ENCODE measurements at places on chromosomes 3 and 15.

GRCh38 chr3:123768480-123769355, 115.4 kb downstream of the MYLK start:
- no peak for DNase-seq

GRCh38 chr3:30399394-30400181, 206.8 kb upstream of the TGFBR2 start:
- no peak for DNase-seq

GRCh38 chr3:194439881-194440550, 41.0 kb upstream of the GP5 start:
- no peak for DNase-seq

DNA sequence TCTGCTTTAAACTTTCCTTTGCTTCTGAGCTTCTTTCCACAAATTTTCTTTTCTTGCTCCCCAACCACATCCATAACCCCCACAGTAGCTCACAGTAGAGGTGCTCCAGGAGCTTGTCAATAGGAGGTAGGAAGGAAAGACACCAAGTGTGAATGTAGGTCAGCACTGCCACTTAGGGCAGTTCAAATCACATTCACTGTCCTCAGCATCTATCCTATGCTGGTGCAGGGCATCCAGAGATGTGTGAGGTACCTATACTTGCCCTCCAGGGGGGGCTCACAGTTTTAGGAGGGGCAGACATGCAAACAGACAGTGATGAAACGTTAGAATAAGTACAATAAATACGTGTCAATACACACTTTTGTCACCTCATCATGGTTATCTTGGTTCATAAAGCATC, 1.5 kb upstream of the SPSB4 start:
- no peak for DNase-seq

DNA sequence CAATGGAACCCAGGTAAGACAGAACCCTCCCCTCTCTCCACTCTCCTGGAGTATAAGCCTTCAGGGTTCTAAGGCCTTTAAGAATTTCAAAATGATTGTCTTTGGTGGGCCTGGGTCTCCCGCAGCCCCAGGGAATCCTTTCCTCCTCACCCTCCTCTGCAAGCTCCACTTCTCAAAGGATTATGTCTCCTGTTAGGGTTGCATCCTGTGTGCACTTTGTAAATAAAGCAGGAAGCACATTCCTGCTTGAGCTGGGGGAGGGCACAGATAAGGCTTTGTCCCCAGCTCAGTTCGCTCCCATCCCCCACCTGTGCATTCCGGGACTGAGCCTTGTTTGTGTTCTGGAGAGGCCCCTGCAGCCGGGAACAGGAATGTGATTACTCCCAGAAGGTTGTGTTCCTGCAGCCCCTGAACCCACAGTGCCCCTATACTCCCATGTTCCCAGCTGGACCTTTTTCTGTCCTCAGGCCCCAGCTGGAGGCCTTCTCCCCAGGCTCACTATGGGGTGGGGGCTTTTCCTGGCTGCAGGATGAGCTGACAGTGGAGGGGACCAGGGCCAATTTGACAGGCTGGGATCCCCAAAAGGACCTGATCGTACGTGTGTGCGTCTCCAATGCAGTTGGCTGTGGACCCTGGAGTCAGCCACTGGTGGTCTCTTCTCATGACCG, 9.5 kb downstream of the TYRO3 start:
- no peak for DNase-seq

DNA sequence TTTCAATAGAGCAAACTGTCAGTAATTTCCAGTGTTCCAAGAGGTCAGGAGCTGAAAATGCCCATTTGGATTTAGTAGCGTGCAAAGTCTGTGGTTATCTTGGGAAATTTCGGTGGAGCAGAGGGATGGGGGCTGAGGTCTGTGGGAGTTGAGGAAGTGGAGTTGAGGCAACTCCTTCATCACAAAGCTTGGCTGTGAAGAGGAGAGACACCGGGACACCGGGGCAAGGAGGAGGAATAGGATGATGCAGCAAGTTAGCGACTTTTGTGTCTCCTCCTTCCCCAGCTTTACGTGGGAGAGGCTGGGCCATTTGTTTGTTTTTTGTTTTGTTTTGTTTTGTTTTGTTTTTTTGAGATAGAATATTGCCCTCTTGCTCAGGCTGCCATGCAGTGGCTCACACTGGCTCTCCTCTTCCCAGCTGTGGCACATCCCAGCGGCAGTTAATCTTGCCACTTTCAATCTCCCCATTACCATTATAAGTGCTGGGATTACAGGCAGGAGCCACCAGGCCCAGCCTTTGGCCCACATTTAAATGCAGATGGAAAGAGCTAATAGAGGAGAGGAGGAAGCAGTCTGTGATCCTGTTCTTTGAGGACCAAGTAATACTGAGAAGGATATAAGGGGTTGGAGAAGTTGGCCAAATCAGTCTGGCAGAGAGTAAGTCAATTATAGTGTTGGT, 47.1 kb downstream of the CRTC3 start:
- no peak for DNase-seq

DNA sequence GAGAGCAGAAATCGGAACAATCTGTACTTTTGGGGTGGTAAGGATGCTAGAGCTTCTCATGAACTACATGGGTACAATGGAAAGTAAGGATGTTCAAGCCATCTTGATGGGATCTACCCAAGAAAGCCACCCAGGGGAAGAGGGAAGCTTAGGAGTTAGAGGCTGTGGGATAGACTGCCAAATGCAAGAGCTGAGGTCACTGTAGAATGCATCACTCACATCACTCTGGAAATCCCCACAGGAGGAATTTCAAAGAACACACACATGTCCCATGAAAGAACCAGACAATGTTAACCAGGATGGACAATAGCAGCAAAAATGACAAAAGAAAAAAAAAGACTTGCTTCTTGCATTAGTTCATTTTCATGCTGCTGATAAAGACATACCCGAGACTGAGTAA, 32.8 kb upstream of the UBE2E2 start:
- no peak for DNase-seq

DNA sequence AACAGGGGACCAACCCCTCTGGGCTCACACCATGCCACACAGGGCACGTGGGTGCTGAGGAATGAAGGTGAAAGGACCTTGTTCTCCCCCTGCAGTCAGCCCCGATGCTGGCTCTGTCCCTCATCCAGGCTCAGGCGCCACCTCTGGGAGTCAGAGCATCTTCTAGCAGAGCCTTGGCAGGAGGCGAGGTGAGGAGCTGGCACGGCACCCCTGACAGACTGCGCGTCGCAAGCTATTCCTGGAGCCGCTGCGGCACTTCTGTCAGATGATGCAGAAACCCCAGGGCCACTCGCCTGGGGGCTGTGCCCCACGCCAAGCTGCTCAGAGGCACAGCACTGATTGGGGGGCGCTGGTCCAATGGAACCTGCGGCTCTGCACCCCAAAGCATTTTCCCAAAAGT, 62.0 kb downstream of the MGLL start:
- no peak for DNase-seq

DNA sequence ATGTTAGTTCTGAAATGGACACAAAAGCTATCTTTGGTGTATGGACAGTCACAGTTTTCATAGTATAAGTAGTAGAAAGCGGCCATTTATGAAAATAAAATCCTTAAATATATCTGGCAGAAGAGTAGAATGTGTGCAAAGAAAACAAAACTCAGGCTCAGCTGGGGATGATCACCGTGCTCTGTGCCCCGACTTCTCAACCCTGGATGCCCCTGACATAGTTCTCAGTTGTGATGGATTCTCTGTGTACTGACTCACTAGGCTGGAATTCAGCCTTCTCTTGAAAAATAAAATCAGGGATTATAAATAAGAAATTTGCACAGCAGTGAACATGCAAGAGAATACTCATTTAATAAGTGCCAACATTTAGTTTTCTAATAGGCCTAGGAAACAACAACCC, 925.1 kb upstream of the NR2F2 start:
- no peak for DNase-seq

- no peak for DNase-seq
Observed at GRCh38 chr15:84638103-84638502, 16.0 kb downstream of the WDR73 start.

GRCh38 chr3:153756816-153757215, 364.4 kb upstream of the ARHGEF26 start:
- DNase-seq: no peak

GRCh38 chr15:44064706-44065105, 130.4 kb downstream of the FRMD5 start:
- DNase-seq: no peak

- no peak for DNase-seq
Observed at GRCh38 chr3:184771301-184772127, 40.5 kb upstream of the VPS8 start.

DNA sequence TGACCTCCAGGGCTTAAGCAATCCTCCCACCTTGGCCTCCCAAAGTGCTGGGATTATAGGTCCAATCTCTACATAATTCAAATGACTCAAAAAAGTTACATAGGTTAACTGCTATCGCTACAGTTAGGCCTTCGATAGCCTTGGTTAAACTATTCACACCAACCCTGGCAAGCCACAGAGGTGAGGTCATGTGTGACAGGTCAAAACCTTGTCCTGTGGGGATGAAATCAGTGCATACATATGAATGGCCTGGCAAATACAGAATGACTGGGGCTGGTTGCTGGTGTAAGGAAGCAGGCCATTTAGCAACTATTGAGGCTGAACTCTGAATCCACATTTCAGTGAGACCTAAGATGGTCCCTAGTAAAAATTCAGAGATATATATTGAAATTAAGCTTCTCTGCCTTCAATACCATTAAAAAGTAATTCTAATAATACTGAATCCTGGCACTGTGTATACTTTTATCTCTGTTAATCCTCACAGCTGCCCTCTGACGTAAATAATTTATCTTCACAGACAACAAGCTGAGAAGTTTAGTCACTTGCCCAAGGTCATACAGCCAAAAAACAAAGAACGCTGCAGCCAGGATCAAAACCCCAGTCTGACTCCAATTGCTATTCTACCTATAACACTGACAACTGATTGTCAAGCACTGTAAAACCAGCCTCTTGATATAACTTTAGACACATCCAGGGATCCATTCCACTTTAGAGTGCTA, 35.3 kb downstream of the MKRN2 start:
- no peak for DNase-seq

DNA sequence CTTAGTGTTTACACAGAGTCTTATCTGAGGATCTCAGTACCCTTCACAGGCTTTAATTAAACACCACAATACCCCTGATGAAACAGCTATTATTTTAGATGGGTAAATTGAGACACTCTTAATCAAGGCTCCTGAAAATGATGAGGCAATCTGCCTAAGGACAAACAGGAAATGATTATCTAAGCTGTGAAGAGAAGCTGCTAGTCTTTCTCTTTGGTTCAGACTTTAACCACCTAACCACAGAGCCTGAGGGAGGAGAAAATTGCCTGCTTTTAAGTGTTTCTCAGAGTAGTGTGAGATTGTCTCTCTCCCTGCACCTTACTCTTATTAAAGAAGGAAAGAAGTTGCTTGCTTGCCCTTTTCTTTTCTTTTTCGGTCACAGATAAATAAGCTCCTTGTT, 364.3 kb upstream of the ADAMTS9 start:
- DNase-seq: no peak

- DNase-seq: no peak
Observed at GRCh38 chr3:124919756-124920155, 14.8 kb downstream of the MUC13 start.

DNA sequence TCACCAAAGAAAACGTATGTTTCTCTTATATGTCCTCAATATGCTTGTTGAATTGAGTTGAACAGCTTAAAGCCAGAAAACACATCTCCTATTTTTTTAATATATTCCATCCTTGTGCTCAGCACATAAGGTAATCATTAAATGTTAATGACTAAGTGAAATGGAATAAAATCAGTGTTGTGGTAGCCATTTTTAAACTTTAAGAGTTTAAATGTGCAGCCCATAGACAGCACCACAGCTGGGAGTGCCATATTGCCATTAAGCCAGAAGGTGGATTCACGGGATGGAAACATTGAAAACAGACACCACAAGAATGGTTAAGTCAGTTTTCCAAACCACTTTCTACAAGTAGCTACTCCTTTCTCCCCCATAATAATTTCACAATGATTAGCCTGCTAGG, 76.8 kb upstream of the C15orf61 start:
- no peak for DNase-seq

GRCh38 chr15:25852027-25852426, 11.1 kb downstream of the ATP10A start:
- no peak for DNase-seq

DNA sequence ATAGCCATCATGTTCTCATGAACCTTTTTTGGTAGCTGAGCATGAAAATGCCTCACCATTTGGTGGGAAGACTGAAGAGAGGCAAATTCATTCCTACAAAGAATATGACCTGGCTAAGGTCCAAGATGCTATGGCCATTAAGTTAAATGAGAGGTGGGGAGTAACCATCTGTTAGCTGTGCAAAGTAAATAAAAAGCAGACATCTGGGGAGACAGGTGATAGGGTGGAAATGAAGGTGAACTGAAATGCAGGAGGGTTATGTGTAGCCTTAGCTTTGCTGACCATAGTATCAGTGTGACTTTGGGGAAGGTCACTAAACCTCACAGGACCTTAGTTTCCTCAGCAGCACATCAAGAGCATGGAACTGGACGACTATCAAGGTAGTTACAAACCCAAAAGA, 111.0 kb upstream of the STRIT1 start:
- no peak for DNase-seq

GRCh38 chr15:55195996-55196395, 745 bp downstream of the RSL24D1 start:
- DNase-seq: no peak

GRCh38 chr3:16052964-16053363, 121.5 kb upstream of the GALNT15 start:
- no peak for DNase-seq

DNA sequence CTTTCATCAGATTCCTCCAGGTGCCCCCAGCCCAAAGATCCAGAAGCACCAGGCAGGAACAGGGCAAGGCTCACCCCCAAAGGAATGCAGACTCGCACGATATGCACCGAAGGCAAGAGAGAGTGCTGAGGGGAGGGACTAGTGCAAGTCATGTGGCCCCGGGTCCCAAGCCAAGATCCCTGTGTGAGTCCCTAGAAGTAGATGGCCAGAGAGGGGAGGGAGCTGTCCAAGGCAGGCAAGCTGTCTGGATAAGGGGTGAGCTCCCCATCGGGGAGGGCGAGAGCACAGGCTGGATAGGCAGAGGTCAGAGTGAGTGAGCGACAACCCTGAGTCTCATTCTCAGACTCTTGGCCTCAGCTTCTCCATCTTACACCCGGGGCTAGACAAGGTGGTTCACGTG, 171.5 kb upstream of the LINGO1 start:
- no peak for DNase-seq

GRCh38 chr15:75923756-75924155, 20.1 kb downstream of the FBXO22 start:
- DNase-seq: no peak

- no peak for DNase-seq
Observed at GRCh38 chr3:37941608-37942508, 48.7 kb upstream of the VILL start.

Data from stimulated activated CD8-positive, alpha-beta memory T cell treated with anti-CD3 and anti-CD28 coated beads, Interleukin-4, amount 100 ng/mL, for 1 hour (primary cell).